NCI-H748 treated with DMSO at 0.1 percent for 48 hours (cell line): ENCODE measurements at places on chromosomes 1 and 21.

DNA sequence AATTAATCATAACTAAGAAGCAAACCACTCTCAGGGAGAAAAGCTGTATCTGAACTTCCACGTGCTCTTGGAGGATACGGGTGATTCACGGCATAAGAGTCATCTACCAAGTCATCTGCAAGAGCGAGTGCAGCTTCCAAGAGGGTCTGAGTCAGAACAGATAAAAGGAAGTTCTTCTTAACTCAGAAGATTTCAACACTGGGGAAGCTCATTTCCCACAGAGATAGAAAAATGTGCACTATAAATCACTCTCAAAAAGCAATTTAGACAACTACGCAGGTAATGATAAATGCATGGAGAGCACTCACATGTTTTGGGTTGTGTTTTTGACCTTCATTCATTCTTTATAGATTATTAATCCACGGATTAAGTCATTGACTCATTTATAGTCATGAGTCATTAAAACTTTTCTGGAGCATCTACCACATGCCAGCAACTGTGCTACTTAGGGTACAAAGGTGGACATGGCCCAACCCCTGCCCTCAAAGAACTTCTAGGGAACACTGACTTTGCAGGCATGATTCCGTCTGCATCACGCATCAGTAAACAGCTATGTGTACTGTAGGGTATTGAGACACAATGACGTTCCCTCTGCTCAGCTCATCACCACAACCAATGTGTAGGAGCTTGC, 20.8 kb downstream of the KCNJ15 start:
- DNase-seq, result no peak

DNA sequence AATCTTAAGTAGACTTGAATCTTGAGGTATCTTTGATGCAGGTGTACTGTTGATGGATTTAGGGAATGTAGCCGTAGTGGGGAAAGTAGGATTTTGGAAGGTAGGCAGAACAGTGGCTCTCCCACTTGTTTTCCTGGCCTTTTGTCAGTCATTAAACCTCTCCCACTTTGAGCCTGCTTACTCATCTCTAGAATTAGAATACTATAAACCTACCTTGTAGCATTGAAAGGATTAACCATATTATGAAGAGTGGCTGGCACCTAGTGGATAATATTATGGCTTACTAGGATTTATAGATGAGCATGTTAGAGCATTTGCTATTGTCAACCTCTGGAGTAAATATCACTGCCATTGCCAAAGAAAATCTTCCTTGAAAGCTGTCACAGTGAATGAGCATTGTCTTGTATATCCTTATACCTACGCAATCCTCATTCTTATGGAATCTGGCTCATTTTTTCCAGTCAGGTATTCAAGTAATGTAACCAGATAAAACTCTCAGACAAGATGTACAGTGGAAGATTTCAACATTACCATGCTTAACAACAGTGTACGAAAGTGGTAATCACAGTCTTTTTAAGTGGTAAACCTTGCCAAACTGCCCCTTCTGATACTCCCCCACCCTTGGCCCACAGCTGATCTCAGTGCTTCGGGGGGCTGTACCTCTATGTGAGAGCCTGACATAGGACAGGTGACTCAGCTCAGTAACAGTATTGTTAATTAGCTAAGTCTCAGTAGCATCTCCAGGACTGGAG, 44.4 kb downstream of the SH3GLB1 start:
- no peak for DNase-seq

DNA sequence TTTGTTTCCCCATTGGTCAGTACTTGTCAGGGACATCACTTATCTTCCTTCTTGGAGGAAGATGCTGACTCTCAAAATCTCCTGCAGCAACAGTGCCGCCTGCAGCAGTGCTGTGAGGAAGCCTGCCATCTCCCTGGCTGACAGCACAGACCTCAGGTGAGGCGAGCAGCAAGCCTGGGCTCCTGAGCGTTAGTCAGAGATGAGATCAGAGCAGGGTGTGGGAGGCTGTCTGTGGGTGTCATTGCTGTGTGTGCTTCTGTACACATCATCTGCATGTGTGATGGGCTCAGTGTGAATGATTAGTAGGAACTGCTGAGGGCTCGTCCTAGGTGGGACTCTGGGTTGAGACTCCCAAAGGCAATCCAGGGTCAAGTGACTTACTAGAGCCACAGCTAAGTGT, 6.1 kb downstream of the STRIP1 start:
- DNase-seq, result no peak

- DNase-seq, result no peak
Observed at GRCh38 chr1:24540051-24540905, 15.6 kb upstream of the NCMAP start.

GRCh38 chr1:206101351-206102045, 15.7 kb downstream of the AVPR1B start:
- no peak for DNase-seq

GRCh38 chr1:92957030-92957734, 4.1 kb downstream of the DIPK1A start:
- DNase-seq, result no peak

DNA sequence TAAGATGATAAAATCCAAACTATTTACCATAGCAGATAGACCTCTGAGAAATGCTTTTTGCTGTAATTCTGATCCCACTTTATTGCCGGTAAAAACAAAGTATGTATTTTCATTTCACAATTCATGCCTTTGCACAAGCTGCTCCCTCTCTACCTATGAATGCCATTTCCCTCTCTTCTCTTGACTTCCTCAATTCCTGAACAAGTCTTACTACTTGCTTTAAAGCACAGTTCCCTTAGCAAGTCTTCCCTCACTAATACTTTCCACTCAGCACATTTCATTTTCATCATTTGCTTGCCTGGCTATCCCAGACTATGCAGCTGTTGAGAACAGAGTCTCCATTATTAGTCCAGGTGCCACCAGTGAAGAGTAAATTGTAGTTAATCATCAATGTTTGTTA, 13.8 kb downstream of the GPATCH2 start:
- DNase-seq, result no peak

- no peak for DNase-seq
Observed at GRCh38 chr1:2811533-2811918, 10.0 kb upstream of the TTC34 start.

DNA sequence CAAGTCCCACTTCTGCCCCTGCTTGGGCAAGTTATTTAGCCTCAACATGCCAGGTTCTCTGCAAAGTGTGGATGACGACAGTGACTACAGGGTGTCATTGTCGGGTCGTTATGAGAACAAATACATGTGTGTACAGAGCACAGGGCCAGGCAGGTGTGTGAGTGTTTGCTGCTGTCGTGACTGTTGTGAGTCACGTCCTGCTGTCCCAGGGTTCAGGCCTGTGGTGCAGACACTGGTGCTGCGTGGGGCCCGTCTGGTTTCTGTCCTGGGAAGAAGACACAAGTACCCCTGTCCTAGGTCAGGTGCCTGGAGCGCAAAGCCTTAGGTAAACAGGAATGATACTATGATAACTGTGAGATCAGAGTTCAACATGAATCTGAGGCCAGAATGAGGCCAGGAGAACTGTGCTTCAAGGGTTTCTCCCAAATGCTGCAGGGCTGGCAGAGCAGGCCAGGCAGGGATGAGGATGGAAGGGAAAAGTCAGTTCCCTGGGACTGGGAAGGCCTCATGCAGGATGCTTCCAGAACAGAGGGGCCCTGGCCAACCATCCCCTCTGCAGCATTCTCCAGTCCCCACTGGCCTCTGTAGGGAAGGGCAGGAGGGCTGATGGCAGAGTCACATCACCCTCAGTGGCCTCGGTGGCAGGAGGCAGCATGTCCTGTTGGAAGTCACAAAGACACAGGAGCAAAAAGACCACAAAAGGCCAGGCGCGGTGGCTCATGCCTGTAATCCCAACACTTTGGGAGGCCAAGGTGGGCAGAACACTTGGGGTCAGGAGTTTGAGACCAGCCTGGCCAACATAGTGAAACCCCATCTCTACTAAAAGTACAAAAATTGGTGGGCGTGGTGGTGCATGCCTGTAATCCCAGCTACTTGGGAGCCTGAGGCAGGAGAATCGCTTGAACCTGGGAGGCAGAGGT, 15.7 kb downstream of the GPR157 start:
- DNase-seq, result no peak

DNA sequence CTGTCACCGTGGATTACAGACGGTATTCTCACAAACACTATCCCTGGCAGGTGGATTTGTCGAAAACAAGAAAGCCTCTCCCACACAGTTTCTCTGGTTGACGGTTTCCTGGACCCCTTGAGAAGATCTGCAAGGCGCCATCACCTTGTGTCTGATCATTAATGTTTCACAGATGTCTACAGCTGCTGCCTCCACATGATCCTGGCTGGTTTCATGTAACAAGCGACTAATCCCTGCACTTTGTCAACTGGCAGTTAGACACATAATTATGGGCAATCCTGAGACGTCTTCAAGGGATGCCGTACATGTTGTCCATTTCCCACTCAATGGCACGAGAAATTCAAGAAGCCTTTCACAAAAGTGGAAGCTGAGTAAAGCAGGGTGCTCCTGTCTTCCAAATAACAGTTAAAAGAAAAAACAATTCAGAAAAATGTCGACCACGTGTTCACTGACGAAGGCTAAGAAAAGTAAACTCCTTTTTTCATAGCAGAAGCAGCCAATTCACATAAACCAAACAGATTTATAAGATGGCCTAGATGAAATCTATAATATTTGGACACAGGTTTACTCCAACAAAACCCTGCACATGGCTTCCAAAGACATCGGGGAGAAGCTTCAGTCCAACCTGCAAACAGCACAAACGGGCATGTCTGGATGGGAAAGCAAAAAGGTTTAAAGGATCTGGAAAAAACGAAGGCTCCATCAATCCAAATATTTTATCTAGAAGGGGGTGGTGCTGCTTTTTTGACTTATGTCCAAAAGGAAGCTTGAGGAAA, 52.2 kb downstream of the CAPZB start:
- DNase-seq, result no peak

GRCh38 chr1:17101261-17101660, 18.0 kb downstream of the PADI2 start:
- DNase-seq, result no peak
